Esophagus squamous epithelium (tissue), 5 donors: ENCODE measurements at places on chromosomes 5 and 9.

DNA sequence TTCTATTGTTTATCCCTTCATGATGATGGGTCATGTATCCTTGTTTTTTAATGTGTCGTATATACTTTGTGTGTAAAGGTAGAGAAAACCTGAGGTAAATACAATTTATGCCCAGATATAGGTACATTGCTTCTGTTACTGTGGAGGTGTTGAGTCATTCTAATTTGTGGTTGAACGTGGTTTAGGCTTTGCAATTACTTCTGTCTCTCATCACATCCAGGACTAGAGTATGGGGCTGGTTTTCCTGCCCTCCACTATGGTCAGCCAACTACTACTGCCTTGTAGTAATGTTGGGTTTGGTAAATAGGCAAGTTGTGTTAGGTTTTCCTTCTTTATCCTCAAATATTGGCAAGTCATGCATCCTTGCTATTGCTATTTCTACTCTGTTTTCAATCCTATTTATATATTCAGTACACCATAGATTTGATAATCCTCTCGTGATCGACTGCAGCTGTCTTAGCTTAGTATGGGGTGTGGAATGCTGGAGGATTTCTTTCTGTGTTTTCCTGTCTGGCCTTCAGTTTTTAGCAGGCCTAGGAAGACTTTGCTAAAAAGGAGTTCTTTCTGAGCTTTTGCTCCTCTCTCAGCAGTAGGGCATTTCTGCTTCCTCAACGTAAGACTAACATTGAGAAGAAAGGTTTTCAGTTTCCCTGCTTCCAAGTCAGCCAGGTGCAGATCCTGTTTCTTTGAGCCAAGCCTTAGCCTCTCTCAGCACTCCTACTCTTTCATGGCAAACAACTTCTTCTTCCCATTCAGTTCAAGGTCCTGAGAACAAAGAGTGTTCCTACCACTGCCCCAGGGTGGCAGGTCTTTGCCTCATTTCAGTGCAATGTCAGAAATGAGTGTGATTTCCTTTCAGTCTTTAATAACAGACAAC is 844.4 kb upstream of the CDH18 start:
- no peak for DNase-seq

- no peak for DNase-seq
Observed at GRCh38 chr5:56060276-56061110, 65.7 kb upstream of the IL6ST start.

GRCh38 chr9:105968811-105969466 is 274.6 kb downstream of the TMEM38B start:
- DNase-seq = no peak

DNA sequence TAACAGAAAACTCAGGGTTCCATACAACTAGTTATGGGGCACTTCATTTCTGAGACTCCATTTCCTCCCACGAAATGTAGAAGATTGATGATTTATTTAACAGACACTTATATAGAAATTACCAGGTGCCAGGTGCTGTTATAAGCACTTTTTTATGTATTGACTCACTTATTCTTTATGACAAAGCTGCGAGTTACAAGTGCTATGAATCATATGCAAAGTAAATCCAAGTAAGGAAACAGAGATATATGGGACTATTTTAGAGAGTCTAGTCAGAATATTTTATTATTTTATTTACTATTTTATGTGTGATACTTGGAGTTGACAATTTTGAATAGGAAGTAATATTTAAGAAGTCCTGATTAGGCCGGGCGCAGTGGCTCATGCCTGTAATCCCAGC is 822.8 kb upstream of the C9orf72 start:
- DNase-seq = no peak

DNA sequence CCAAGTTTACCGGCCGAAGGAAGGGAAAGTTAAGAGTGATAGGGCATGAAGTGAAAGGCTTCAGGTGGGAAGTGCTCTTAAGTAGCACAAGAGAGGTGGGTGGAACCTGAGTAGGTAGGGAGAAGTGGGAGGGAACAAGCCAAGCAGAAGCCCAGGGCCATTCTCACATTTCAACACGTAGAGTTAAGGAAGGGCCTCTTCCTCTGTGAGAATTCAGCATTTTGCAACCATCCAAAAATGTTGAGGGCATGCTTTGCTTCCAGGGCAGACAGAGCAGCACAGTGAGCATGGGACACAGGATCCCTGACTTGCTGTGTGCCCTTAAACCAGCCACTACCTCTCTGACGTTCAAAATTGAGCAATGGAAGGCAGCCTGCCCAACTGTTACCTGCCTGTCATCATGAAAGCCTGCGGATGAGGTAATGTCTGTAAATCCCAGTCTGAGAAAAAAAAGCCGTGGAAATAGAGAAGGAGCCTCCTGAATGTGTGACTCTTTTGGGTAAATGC is 3.3 kb downstream of the CYFIP2 start:
- DNase-seq = no peak

GRCh38 chr5:53779541-53779981 is 219.1 kb downstream of the NDUFS4 start:
- DNase-seq = no peak

DNA sequence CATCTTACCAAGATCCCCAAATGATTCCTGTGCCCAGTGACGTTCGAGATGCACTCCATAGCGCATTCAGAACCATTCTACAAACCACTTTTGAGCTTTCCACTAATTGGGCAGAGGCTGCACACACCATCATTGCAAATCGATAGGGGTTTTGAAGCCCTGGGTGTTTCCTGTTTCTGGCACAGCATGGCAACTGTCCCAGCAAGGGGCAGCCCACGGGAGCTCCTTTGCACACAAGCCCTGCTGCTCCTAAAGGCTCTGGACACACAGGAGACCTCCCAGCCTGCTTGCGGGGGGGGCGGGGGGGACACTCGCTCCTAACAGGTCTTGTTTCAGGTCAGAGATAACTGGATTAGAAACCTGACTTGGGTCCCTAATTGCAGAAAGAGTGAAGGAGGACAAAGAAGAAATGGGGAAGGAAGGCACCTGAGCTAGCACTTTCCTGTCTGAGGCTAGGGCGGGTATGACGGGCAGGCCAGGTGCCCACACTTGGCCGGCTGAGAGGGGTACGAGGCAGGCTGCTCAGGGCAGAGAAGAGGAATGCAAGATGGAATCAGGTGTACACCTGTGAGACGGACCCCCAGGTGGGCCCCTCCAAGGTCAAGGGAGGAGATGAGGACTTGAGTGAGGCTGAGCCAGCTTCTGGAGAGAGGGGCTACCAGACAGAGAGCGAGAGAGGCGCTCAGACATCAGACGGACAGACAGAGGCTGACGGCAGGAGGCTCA is 820 bp downstream of the FBP1 start:
- DNase-seq = no peak

GRCh38 chr9:114304416-114305188 is 18.3 kb upstream of the ORM1 start:
- no peak for DNase-seq

GRCh38 chr5:113276001-113276400 is 158.8 kb downstream of the TSSK1B start:
- DNase-seq = no peak

GRCh38 chr9:123063896-123064295 is 30.4 kb downstream of the GPR21 start:
- DNase-seq = no peak

GRCh38 chr5:61534481-61535267 is 202.6 kb downstream of the ZSWIM6 start:
- DNase-seq = no peak

DNA sequence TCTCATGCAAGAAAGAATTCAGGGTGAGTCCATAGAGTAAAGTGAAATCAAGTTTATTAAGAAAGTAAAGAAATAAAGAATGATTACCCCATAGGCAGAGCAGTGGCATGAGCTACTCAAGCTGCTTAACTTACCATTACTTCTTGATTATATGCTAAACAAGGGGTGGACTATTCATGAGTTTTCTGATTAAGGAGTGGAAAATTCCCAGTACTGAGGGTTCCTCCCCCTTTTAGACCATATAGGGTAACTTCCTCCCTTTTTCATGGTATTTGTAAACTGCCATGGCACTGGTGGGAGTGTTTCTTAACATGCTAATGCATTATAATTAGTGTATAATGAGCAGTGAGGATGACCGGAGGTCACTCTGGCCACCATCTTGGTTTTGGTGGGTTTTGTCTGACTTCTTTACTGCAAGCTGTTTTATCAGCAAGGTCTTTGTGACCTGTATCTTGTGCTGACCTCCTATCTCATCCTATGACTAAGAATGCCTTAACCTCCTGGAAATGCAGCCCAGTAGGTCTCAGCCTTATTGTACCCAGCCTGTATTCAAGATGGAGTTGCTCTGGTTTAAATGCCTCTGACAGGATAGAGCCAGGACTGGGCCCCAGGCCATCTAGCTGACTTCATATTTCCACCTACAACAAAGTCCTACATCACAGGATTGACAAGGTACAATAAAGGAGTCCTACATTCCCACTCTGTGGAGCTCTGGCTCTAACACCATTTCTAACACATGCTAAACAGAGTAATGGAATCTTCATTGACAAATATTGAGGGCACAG is 186.7 kb downstream of the NXNL2 start:
- no peak for DNase-seq
